Smooth muscle cell of trachea (primary cell): ENCODE measurements at places on chromosomes 11 and 22. TPM values are rescaled to one million over a fixed set of nuclear protein-coding genes. Genes with fewer than 3 reads are reported as not detected.

EMID1 gene
- total RNA-seq: 0.50 TPM in 1 of 2 replicates, not detected in the other

GPR83 gene
- total RNA-seq: under 0.01 TPM in 1 of 2 replicates, not detected in the other

UBASH3B gene
- 9.0 and 13.9 TPM in 2 replicates for total RNA-seq

SLC36A4 gene
- 5.8 and 22.3 TPM in 2 replicates for total RNA-seq

MOGAT2 gene
- total RNA-seq: not detected in 2 replicates
